ENCODE measurements at places on chromosomes 11 and 22. TPM values are rescaled to one million over a fixed set of nuclear protein-coding genes. Genes with fewer than 3 reads are reported as not detected.

- DNase-seq, result peak; percentile 79
Measured at GRCh38 chr11:1564535-1565172, 7.4 kb downstream of the DUSP8 start.

DNA sequence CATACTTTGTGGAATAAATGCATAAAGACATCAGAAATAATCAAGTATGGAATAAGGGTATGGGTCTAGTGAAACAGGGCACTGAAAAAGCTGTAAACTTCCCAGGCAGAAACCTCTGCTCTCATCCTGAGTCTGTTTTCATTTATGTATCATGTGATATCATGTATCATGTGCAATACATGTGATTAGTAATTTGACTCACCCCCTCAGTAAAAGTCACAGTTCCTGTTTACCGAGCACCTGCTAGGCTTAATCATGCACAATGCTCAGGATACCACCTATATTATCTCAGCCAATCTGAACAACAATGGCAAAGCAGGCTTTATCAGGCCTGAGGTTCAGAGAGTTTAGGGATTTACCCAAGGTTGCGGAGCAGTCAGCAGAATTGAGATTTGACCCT is 250.6 kb upstream of the TENM4 start:
- DNase-seq, result no peak

DNA sequence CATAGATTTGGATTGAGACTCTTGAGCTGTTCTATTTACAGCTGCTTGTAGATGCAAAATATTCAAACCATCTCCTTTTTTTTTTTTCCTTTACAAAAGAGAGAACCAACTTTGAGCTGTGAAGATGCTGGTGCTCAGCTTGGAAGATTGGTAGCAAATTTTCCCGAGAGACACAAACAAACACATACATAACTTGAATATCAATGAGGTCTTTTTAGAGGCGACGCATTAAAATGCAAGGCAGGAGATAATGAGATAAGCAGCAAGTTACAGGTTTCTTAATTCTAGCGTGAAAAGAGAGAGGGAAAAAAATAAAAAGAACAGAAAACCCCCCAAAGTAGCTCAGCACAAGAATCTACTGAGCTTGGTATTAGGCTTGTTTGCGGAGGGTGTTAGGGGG is 247.0 kb upstream of the SORL1-AS1 start:
- DNase-seq, result no peak

DNA sequence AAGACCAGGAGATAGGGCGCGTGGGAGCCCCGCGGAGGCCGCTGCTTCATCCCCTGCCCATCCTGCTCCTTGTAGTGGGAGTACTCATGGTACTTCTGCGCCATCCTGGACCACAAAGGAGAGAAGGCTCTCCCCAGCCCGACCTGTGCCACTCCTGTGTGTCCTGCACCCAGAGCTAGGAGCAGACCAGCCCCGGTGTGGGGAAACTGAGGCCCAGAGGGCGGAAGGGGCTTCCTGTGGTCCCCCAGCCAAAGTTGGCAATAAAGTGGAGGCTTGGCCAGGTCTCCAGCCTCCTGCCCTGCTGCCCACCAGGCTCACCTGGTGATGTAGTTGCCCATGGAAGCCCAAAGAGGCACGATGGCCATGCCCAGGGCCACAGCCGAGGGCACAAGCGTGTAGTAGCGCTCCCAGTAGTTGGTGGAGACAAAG is 4.7 kb downstream of the UNC93B1 start:
- no peak for DNase-seq

GRCh38 chr11:70667767-70668166 is 269.4 kb downstream of the CTTN start:
- DNase-seq, result peak; percentile 12

Gene JRKL
- polyA plus RNA-seq, result 24.9 TPM

Gene DBX1
- not detected for polyA plus RNA-seq

Gene P2RX6
- polyA plus RNA-seq, result 1.4 TPM

Gene OOSP4A
- polyA plus RNA-seq, result 0.33 TPM

Data from left kidney (tissue), 8 donors.